ENCODE measurements at places on chromosomes 13 and 19.
A peak's percentile ranks its signal among the peaks of the same experiment; 100 is the strongest.

DNA sequence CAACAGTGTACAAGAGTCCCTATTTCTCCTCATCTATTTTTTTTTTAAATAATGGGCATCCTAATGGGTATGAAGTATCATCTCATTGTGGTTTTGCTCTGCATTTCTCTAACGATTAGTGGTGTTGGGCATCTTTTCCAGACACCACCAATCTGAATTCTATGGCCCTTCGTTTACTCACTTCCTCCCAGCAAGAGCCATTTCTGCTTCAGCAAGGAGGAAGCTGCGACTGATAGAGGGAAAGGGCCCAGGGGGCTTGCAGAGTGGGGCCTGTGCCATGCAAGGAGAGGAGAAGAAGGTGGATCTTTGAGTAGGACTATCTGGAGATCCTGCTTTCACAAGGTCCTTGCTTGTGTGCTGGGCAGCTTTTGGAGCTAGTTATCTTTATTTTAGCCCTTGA lies 58.0 kb downstream of the USPL1 start:
- no peak for DNase-seq

DNA sequence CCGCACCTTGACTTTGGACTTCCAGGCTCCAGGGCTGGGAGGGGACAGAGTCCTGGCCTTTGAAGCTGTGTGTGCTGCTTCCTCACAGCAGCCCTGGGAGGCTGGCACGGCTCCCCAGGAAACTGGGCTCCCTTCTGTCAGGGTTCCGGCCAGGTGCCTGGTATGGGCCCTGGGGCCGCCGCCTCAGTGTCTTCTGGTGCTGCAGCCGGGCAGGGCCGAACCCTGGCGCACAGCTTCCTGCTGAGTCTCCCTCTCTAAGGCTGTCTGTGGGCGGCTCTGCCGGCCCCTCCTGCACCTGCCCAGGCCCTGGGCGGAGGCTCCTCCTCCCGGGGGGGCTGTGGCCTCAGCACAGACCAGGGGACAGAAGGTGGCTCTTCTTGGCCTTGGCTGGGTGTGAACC lies 32.4 kb downstream of the GPX4 start:
- DNase-seq, result no peak

DNA sequence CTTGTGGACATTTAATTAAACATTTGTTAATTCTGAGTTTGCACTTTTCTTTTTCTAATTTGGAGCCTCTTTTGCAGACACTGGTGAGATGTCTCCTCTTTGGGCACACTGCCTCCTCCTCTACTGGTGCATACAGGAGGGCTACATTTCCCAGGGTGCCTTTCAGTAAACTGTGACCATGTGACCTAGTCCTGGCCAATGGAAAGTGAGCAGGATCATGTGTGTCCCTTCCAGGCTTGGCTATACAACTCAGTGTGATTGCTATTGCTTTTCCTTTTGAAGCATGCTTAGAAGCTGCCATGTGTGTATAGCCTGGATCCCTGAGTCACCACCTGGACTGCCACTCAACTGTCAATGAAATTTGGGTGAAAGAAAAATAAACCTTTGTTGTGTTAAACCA lies 4.5 kb downstream of the IZUMO2 start:
- DNase-seq, result no peak

- DNase-seq, result no peak
Measured at GRCh38 chr13:96377835-96378234, 287.9 kb downstream of the HS6ST3 start.

- no peak for DNase-seq
Measured at GRCh38 chr13:44649104-44649428, 72.9 kb upstream of the TSC22D1 start.

- DNase-seq, result no peak
Measured at GRCh38 chr13:95181586-95181985, 119.7 kb downstream of the ABCC4 start.

GRCh38 chr19:19591133-19591825 lies 27.2 kb downstream of the PBX4 start:
- peak; percentile 58 for DNase-seq

DNA sequence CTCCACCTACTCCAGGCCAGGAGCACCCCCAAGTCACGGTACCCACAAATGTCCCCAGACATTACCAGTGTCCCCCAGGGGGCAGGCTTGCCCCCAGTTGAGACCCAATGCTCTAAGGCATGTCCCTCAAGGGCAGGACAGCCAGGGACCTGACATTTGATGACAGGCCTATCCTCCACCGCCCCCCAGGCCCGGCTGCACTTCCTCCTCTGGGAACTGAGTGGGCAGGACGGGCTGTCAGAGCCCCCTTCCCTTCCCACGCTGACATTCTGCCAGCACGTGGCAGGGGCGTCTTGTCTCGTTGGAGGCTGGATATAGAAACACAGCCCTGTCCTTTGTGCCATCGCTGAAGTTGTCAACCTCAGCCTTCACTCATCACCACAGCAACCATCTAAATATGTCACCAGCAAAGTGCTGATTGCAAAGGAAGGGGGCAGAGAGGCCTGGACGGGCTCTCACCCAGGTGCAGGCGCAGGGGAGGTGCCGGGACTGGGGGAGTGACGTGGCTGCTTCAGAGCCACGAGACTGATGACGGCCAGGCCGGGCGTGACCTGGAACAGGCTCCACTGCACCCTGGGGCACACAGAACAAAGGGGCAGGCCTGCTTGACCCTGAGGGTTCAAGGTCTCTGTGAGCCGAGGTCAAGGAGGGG lies 38.4 kb downstream of the GNG7 start:
- DNase-seq, result no peak

GRCh38 chr13:66506979-66507378 lies 723.2 kb downstream of the PCDH9 start:
- DNase-seq, result no peak

DNA sequence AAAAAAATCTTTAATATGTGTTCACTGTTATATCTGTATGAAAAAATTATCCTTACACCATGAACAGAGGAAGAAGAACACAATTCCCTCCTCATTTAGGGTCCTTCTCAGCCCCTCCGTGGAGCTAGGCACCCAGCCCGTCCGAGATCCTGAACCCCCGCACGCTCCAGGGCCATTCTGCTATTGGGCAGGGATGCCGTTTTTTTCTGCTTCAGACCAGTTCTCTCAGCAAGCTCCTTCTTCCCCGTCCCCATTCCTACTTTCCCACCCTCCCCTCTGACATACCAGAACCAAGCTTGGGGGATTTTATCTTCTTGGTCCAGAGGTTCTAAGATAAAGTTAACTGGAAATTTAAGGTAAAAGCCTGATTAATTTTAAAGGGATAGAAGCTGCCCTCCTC lies 36.2 kb downstream of the ATP12A start:
- no peak for DNase-seq

DNA sequence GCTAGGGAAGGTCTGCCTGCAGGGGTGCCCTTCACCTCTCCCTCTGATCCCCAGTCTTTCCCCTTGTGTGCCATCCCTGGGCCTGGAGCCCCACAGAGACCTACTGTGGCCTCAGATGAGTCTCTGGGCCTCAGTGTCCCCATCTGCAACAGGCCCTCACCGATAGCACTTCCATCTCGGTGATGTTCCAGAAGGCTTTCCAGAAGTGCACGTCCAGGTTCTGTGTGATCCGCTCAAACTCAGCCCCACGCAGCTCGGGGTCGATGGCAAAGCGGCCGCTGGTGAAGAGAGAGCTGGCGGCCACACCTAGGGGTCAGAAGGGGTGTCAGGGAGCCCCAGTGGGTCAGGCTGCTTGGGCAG lies 17.7 kb upstream of the CNFN start:
- DNase-seq, result no peak

- DNase-seq, result no peak
Measured at GRCh38 chr13:72198967-72199560, 332.1 kb upstream of the DACH1 start.

GRCh38 chr13:19864746-19865309 lies 1.4 kb upstream of the ZMYM5 start:
- peak; percentile 65 for DNase-seq

All from activated T-helper 2 cell treated with anti-CD3 and anti-CD28 coated beads, Interferon-gamma antibody, Interleukin-2, Interleukin-4, amounts not matched to agents 10 μg/mL and 5 μg/mL and 100 μg/mL, durations not matched to agents 14 hours and 24 hours and 36 hours (primary cell).